ENCODE measurements at places on chromosomes 7 and 10.

DNA sequence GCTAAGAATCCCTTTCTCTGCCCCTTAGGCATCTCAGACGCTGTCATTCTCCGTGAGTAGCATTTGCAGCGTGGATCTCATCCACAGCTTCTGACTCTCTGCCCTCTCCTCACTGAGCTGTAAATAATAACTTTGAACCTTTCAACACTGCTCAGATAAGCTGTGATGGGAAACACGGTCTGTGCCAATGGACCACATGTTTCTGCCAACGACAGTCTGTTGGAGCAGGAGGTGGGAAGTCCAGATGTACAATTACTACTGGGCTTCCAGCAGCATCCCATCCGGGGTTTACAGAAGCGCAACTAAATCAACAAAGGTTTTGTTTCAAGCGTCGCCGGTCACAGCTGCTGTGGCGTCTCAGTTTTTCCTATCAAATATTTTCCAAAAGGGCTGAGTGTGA lies 1110.6 kb downstream of the TYW1 start:
- no peak for DNase-seq

GRCh38 chr7:132815696-132816311 lies 239.5 kb upstream of the PLXNA4 start:
- peak; percentile 28 for DNase-seq

DNA sequence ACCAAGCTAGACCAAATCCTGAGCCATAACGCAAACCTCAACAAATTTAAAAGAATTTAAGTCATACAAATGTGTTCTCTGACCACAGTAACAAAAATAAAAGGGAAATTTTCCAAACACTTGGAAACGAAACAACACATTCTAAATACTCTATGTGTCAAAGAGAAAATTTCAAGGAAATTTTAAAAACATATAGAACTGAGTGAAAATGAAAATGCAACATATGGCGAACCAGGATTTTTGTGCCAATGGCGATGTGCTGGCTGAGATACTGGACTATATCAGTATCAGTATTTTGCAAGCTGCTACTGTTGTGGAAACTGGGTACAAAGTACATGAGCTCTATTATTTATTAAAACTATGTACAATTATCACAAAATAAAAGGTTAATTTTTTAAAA lies 34.1 kb downstream of the KNDC1 start:
- DNase-seq = no peak

- DNase-seq = peak; percentile 92
Observed at GRCh38 chr7:85510287-85510686, 323.4 kb upstream of the SEMA3D start.

DNA sequence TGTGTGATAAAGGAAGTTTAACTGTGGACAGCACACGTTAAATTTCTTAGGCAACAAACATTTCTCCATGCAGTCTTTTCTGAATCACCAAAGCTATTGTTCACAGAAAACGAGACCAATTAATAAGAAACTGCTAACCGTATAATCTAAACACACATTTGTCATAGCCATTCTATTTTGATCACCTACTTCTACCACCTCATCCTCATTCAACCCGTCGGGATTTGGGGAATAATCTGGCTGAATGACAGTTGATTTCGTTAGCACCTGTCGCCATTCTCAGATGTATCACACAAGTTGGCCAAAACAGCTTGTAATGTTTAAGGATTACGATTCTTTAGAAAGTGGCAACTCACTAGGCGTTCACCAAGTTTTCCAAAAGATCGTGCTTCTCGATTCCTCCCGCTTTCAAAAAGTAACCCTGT lies 1.2 kb downstream of the EZH2 start:
- peak; percentile 19 for DNase-seq

DNA sequence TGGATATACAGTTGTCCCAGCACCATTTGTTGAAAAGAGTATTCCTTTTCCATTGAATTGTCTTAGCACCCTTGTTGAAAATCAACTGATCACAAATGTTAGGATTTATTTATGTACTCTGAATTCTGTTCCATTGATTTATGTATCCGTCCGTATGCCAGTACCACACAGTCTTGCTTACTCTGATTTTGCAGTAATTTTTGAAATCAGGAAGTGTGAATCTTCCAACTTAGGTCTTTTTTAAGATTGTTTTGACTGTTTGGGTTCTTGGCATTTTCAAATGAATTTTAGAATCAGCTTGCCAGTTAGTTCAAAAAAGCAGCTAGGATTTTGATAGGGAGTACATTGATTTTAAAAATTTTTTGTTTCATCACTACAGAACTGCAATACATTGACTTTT lies 23.7 kb downstream of the CDK13 start:
- DNase-seq = no peak

- peak; percentile 55 for DNase-seq
Observed at GRCh38 chr7:76358011-76358480, 745 bp downstream of the YWHAG start.

GRCh38 chr7:94160719-94161435 lies 156.7 kb upstream of the BET1 start:
- DNase-seq = no peak

DNA sequence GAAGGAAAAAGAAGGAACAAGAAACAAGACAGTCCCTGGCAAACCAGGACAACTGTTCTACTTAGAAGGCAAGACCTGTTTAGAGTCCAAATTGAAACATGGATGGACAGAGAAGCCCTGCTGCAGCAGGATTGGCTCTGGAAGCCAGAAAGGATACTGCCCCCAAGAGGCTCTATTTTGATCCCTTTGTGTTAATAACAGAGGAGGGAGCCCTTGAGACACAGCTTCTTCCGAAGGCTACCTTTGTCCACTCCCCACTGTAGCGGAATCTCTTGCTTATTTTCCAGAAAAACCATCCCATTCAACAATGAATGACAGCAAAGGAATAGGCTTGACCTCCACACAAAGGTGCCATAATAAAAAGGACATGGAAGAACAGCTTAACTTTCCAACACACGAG lies 120.3 kb upstream of the FOXK1 start:
- DNase-seq = no peak

DNA sequence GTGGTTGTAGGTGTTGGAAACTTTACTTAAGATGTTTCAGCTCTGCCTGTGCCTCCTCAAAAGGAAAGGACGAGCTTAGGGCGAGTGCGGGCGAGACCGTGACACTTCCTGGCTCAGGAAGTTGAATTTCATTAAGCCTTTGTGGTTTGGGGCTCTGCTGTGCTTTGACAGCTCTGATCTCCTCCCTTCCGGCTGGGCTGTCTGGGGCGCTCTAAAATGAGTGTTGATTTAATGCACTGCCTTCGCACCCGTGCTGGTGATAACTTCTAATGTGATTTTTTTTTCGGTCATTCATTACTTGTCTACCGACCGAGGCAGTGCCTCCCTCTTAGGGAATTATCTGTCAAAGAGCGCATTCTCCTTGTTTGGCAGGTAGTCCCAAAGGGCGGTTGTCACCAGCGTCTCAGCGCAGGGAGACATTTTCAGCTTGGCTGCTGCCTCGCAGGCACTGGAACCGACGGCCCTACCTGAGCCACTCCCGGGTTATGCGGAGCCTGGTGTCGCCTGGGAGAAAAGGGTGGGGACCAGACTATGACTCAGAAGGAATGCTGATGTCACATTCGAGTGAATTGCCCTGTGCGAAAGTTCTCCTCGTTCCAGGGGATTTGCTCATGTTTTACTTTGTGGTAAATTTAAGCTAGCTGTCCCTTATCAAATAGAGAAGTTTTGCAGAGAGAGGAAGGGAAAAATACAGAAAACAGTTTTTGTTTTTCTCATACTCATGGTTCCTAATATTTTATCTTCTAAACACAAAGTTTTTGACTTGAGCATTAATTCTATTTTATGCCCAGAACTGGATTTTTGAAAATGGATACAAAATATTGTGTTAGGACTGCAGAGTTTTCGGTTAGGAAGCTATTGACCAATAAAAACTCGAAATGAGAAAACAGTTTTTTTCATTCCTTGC lies 920 bp downstream of the TES start:
- peak; percentile 67 for DNase-seq

- DNase-seq = no peak
Observed at GRCh38 chr7:91289633-91290254, 25.5 kb downstream of the FZD1 start.

DNA sequence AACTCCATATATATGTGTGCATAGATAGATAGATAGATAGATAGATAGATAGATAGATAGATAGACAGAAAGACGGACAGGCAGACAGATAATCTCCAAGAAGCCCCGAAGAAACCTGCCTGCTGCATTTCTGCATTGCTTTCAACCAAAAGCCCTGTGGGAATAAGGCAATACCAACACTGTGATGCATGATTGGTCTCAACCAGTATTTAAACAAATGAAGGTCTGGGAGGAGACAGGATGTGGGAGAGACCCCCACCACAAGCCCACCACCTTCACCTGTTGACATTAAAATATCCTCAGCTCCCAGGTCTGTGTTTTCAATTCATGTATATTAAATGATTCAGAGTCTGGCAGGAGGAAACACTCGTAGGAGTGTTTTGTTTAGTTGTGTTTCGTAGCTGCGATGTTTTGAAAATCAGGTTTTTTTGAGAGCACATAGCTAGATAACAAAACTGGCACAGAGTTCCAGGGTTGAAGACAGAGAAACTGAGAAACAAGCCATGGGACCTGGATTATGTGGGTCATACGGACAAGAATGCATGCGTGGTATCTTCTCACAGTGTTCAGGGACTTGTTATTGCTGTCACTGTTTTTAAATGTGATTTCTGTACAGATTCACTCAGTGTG lies 200.7 kb upstream of the AHR start:
- no peak for DNase-seq

GRCh38 chr7:20030915-20031362 lies 186.2 kb downstream of the MACC1 start:
- DNase-seq = no peak

GRCh38 chr7:74554178-74554577 lies 100.5 kb downstream of the GTF2IRD1 start:
- DNase-seq = no peak

GRCh38 chr7:72048420-72048819 lies 363.7 kb downstream of the CALN1 start:
- no peak for DNase-seq

DNA sequence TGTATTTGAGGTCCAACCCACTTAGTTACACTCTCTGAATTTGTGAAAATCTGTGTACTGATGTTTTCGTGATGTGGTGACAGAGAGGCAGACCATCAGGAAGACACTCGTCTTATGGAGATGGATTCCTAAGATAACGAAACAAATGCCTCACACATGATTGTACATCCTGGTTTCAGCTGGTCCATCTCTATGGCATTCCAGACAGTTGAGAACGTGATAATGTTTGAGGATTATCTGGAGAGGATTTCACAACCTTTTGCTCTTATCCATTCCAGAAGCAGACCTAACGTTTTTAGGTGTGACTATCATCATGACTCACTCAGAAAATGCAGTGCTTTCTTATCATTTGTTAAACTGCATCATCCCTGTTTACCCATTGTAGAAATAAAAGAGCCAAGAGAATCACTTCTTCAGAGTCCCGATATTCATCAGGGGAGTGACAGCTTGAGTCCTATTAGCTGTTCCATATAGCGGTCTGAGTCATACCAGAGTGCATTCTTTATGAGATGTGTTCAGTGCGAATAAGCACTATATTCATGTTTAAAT lies 74.5 kb downstream of the BMPER start:
- no peak for DNase-seq

GRCh38 chr10:125133696-125134482 lies 26.5 kb downstream of the CTBP2 start:
- no peak for DNase-seq

- DNase-seq = no peak
Observed at GRCh38 chr10:110324201-110324804, 19.6 kb upstream of the SMNDC1 start.

DNA sequence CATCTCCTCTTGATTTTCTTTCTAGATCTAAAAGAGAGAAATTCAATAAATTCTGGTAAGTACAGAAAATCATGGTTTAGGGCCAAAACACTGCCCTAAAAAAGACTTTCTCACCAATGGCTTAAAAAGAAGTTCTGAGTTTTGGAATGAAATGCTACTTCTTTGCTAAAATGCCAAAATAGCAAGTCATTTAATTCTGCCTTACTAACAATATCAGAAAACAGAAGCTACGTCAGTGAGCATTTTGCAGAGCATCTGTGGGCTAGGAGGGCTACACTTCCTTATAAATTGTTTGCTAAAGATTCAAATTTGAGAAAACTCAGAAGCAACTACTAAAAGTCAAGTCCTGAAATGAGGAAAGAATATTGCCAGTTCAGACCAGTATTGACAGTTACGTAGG lies 560.8 kb upstream of the CELF2 start:
- no peak for DNase-seq
